ENCODE measurements at places on chromosomes 3 and 15.

DNA sequence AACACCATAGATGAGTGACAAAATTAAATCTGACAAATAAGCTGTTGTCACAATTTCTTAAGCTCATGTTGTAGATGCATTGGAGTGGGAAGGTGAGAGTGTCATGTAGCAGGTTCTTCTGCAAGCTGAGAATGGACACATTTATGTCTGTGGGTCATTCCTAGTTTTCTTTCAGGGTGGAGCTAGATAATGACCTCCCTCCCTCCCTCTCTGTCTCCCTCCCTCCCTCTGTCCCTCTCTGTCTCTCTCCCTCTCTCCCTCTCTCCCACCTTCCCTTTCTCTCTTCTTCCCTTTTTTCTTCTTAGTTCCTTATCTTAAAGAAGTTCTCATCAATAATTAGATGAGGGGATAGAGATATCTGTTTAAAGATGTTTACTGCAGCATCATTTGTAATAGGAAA is 36.0 kb downstream of the PXYLP1 start:
- DNase-seq = no peak

- no peak for DNase-seq
Measured at GRCh38 chr3:37645517-37646380, 215.9 kb upstream of the CTDSPL start.

DNA sequence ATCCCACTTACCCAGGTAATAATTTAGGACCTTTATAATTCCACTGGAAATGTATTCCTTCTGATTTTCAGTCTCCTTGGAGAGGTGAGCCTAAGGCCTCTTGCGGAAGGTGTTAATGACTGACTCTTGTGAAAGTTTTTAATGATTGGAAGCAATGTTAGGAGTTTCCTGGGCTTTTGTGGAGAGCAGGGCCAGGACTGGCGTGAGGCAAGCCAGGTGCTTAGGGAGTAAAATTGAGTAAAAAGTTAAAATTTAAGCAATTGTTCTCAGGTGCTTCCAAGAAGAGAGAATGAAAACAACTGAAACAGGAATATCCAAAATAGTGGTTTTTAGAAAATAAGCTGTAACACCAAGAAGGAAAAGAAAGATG is 130.6 kb upstream of the TGFBR2 start:
- DNase-seq = no peak

DNA sequence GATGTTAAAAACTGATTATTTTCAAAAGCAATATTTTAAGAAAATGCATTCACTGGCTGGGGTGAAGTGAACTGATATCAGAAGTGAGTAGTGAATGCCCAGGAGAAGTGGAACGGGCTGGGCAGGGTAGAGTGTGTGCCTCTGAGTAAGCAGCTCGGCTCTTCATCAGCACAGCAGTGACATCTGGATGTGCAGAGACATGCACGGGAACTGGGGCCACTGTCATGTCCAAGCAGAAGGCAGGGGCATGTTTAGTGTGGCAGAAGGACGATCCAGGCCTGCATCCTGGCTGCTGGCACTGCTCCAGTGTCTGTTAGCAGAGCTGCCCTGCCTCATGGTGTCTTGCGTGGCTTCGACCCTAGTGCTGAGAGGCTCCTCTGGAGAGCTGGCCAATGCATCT is 305.6 kb upstream of the LRRFIP2 start:
- no peak for DNase-seq

GRCh38 chr3:48696601-48697000 is 10.9 kb upstream of the NCKIPSD start:
- no peak for DNase-seq

- DNase-seq = no peak
Measured at GRCh38 chr3:1010228-1010627, 82.6 kb upstream of the CNTN6 start.

- no peak for DNase-seq
Measured at GRCh38 chr3:21665444-21666100, 85.4 kb downstream of the ZNF385D start.

- no peak for DNase-seq
Measured at GRCh38 chr3:12875857-12876836, 34.8 kb upstream of the RPL32 start.

DNA sequence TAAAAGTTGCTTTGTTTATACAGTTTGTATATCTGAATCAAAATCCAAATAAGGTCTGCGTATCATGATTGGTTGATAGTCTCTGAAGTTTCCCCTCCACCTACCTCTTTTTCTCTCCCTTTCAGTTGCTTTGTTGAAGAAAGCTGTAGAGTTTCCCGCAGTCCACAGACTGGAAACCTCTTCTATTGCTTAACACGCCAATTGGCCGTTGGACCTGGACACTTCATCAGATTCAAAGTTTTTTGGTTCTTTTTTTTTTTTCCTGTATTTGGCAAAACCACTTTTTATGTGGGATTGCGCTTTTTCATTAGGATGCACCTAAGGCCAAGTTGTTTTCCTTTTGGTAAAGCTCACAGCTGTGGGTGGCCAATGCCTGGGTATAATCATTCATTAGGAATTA is 14.5 kb upstream of the TM4SF1 start:
- no peak for DNase-seq

- DNase-seq = no peak
Measured at GRCh38 chr3:122989856-122990575, 37.5 kb downstream of the SEMA5B start.

DNA sequence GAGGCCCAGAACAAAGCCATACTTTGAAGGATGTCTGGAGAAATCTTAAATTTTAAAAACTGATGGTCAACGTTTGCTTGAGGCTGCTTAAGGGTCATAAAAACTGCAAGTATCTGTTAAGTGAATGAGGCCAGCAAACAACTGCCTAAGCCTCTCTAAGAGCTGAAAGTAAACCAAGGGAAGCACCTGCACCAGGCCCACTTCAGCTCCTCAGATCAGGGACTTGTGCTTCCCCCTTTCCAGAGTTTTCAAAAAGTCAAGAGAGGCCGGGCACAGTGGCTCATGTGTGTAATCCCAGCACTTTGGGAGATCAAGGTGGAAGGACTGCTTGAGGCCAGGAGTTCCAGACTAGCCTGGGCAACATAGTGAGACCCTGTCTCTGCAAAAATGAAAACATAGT is 9.1 kb downstream of the FBXL22 start:
- no peak for DNase-seq

DNA sequence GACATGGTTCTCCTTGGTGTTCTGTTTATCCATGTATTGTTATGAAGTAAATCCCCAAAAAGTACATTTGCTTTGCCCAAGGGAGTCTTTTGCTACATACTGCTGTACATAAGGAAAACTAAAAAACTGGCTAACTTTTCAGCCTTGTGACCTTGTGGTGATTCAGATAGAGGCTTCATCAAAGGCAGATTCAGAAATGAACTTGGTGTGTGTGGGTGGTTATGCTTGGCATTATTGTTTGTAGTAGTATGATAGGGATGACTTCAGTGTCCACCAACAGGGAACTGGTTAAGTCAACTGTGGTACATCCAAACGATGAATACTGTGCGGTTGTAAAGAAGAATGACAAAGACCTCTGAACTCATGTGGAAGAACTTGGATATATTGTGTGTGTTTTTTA is 75.6 kb upstream of the CHRNB4 start:
- DNase-seq = no peak

- no peak for DNase-seq
Measured at GRCh38 chr15:29126821-29127461, 142.7 kb downstream of the NSMCE3 start.

- DNase-seq = no peak
Measured at GRCh38 chr3:41338276-41338675, 139.0 kb downstream of the CTNNB1 start.

DNA sequence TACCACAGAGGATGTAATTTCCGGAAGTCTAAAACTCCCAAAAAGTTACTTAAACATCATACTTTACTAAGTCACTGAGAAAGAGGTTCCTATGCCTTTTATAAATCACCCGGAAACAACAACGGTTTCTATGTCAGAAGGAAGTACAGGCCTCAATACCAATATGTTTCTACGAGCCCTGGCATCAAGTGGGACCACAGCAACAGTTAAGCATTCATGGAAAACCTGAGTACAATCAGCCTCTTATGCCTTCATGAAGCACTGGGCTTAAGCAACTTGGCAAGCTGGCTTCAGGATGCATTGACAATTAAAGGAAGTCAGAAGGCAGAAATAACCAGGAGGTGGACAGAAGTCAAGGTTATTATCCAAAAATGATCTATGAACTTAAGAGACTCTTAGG is 19.1 kb upstream of the B3GNT5 start:
- no peak for DNase-seq

DNA sequence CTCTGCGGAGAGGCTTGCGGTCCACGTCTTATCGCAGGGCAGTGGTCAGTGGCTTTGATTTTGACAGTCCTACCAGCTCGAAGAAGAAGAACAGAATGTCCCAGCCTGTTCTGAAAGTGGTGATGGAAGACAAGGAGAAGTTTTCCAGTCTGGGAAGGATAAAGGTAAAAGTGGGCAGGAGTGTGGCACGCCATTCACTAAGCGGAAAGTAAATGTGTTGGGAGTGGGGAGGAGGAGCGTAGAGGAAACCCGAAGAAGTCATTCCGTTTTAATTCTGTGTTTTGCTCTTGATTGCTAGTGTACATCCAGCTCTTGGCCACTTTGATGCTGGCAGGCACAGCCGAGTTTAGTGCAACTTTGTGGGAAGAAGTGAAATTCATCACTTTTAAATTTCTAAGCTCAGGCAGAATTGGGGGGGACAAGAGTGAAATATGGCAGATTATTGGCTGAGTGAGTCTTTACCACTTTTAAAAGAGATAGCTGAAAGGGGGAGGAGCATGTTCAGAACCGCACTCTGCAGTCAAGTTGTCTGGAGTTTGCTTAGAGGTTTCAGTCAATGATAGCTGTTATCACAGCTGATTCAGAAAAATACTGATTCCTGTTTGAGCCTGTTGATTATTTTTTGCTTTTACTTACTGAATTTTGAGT is 1.8 kb downstream of the ARHGEF26 start:
- no peak for DNase-seq

- DNase-seq = no peak
Measured at GRCh38 chr3:14549256-14549919, 9.2 kb upstream of the GRIP2 start.

DNA sequence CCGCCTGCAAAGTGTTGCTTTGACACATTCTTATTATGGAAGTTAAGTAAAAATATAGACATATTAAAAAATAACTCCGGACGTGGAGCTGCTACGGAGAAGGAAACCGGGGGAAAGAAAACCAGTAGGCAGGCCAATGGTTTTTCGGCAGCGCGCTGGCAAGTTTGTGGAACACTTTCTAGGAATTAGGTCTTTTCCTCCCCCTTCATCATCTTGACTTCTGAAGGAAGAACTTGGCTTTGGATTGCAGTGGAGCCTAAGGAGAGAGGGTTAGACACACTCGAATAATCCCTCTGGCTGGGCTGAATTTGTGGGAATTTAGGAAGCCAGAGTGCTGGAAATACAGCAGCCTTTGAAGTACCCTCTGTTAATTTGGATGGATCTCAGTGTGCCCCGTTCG is 317 bp downstream of the ROBO2 start:
- no peak for DNase-seq

DNA sequence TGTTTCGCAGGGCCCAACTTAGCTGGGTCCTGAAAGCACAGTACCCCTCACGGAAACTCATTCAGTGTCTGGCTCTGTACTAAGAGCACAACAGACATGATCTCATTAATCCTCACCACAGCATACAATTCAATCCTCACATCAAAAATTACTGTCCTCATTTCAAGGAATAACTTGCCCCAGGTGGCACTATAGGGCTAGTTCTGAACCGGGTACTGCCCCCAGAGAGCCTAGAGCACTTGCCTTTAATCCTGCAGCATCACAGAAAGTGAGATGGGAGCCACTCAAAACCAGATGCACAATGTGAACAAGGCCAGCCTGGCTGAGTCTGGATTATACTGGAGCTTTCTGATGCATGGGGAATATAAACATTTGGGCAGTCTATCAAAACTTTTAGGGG is 122.6 kb downstream of the OSBPL10 start:
- no peak for DNase-seq

DNA sequence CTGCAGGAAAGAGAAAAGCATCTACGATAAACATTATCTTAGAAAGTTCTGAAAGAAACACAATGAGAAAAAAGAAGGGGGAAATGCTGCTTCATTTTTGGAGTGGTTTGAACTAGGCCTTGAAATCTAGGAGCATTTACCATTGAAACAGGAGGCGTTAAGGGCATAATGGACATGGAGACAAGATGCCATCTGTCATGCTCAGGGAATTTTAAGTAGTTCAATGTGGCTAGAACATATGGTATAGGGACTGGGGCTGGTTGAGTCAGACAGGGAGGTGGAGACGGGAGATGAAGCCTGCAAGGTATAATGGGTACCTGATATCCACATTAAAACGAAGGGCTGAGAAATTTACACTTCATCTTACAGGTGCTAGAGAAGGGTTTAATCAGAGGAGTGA is 10.4 kb upstream of the PLAAT1 start:
- no peak for DNase-seq

DNA sequence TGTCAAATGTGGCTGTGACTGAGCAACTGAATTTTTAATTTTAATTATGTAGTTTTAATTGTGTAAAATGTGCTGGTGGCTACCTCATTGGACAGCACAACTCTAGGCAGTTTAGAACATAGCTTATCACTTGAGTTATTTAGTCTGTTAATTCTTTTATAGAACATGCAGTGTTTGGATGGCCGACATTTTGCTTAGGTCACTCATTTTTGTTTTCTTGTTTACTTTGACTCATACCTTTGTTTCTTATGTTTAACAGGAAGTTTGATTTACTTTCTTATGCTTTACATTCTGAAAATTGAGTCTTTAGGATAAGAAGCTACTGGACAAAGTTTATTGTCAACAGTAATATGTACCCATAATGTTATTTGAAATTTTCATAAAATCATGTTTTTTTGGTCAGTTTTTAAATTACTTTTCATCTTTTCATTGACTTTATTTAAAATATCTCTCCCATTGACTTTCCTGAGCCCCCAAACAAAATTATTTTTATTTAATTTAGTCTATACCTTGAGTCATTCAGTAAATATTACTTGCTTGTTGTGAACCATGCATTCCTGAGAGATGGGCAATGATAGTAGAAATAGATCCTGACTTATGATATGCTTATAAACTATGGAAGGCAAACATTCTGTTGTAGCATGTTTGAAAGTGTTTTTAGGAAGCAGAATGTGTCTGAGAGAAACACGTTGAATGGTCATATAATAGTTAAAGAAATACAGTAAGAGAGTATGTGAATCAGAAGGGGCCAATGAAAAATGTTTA is 60.6 kb downstream of the TCF12 start:
- no peak for DNase-seq

DNA sequence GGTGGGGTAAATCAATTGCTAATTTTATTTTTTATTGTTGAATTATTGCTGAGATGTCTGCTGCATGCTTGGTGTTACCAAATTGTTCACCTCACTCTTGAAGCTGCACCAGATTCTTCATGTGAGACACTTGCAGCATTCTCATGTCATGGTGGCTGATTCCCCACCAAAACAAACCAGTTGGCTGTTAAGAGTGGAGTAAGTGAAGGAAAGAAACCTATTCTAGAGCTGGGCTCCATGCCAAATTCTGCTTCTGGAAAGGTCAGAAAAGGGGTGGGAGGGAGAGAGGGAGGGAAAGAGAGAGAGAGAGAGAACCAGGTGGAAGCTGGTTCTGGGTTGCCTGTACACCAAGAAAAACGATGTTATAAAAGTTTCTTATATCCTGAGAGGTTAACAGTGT is 317.5 kb upstream of the THRB start:
- DNase-seq = no peak
